ENCODE measurements at places on chromosomes 2 and 18. TPM values are rescaled to one million over a fixed set of nuclear protein-coding genes. Genes with fewer than 3 reads are reported as not detected.

GRCh38 chr2:20224716-20225293 is at the start of gene SDC1:
Gene SDC1 (minus strand): TSS chr2:20225130. CDS start chr2:20224867, 263 bp downstream.
- DNase-seq, result peak; percentile 37

DNA sequence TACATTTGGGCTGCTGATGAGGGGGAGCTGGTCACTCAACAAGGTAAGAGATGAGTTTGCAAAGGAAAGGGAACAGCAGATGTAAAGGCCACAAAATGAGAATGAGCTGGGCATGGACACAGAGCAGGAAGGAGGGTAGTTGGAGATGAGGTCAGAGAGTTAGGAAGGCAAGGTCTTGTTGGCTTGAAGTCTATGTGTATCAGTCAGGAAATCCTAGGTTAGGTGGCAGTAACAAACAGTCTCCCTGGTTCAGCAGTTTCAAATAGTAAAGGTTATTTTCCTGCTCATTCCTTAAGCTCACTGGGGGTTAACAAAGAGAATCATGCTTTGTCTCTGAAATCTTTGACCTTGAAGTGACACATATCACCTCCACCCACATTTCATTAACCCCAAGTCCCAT is 58.3 kb upstream of the ARL4C start:
- no peak for DNase-seq

GRCh38 chr2:16221461-16222010 is 281.2 kb downstream of the MYCN start:
- no peak for DNase-seq

DNA sequence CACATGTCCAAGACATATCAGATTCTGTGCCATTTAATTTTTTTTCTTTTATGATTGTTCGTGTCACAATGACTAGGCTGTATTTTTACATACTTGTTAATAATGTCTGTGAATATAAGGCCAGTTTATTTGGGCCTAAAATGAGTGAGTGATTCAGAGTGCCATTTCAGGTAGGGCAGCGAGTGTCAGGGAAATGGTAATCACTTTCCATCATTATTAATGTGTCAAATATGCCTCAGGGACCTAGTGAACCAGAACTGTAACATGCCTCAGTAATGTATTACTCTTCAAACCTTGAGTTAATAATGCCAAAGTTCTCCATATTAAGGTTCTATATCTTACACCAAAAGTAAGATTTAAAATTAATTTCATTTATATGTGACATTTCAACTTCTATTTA is 8.6 kb downstream of the FAM171B start:
- no peak for DNase-seq

GRCh38 chr18:63997606-63998005 is 27.7 kb downstream of the SERPINB8 start:
- no peak for DNase-seq

- no peak for DNase-seq
These were observed 98.2 kb downstream of the KCNF1 start for GRCh38 chr2:11009891-11010290.

- DNase-seq, result no peak
These were observed 58.5 kb downstream of the FAM228A start for GRCh38 chr2:24233321-24233720.

Gene CHRNA1
- total RNA-seq, result 541 TPM

Gene ANKRD53
- 0.11 TPM for total RNA-seq

Gene DPP4
- 27.7 TPM for total RNA-seq

DNA sequence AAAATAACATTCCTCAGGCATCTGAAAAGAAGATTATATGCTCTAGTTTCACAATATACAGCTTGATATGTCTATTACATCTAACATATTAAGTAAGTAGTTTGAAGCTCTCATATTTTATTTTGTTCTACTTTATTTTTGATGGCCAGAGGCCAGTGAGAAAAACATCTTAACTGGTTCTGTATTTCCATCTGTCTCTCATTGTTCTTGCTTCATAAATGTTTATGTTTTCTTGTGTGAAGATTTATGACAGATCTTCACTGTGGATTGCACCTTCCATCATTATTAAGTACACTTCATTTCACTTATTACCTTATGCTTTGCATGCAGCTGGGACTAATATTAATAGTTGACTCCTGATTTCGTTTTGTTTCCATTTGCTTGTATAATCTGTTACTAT is 511.2 kb downstream of the TSN start:
- no peak for DNase-seq

GRCh38 chr2:231483398-231484329 is 19.4 kb upstream of the NCL start:
- no peak for DNase-seq

Gene RPRD1A
- 42.1 TPM for total RNA-seq

- no peak for DNase-seq
These were observed 25.6 kb upstream of the ACSL3 start for GRCh38 chr2:222835143-222835822.

Gene RGPD3
- total RNA-seq, result 0.11 TPM

- no peak for DNase-seq
These were observed 193.0 kb downstream of the TXNL1 start for GRCh38 chr18:56445422-56445821.

DNA sequence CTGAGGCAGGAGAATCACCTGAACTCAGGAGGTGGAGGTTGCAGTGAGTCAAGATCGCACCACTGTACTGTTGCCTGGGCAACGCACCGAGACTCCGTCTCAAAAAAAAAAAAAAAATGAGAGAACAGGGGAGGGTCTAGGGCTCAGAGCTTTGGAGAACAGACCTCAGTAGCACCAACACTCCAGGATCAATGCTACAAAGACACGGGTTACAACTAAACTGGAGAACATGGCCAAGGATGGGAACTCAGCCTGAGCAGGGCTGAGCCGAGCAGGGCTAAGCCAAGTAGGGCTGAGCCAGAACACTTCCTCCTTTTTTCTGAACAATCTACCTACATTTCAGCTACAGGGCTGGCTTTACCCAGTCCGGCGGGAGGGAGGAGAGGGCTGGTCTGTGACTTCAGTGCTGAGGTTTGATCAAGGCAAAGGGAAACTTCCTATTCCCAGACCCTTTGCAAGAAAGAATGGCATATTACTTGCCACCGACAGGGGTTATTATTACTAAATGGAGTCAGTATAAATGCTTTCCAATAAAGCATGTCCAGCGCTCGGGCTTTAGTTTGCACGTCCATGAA is 2.9 kb upstream of the CASP8 start:
- no peak for DNase-seq

- DNase-seq, result no peak
These were observed 437.4 kb downstream of the RND3 start for GRCh38 chr2:150050036-150050435.

DNA sequence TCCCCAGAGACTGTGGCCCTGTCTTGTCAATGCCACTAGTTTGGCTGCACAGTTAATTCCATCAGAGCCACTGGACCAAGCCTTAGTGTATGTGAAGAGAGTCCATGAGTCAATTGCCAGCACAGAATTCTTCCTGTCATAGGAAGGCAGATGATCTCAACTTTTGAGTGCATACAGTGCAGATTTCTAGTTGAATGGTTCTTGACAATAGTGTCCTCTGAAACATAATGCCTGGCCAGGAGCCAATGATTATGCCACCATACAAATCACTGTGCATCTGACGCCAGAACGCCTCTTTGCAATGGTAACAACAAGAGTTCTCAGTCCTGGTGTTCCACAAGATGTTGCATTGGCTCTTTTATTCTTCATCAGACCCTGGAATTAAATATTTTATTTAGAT is 7.1 kb downstream of the NEUROD1 start:
- DNase-seq, result no peak

Gene REG3G
- total RNA-seq, result not detected

DNA sequence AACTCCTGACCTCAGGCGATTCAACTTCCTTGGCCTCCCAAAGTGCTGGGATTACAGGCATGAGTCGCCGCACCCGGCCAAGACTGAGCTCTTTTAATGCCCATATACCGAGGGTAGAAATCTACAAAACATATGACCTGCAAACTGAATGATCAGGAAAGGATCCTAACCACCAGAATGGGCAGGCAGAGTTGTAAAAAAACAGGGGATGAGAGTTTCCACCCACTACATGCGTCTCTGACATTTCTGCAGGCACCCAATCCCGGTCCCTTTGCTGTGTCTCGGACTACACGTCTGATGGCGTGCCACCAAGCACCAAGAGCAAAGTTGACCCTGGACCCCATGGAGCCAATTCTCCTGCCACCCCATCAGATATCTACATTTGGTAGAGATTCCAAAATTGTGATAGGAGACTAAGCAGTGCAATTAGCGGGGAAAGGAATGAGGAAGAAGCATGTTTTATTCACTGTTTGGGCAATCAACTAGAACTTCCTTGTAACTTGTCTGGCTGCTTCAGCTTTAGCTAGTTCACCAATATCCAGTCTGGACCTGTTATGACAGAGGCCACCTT is 74.1 kb downstream of the ATP8B1 start:
- DNase-seq, result peak; percentile 42

Gene GCKR
- total RNA-seq, result 0.11 TPM

DNA sequence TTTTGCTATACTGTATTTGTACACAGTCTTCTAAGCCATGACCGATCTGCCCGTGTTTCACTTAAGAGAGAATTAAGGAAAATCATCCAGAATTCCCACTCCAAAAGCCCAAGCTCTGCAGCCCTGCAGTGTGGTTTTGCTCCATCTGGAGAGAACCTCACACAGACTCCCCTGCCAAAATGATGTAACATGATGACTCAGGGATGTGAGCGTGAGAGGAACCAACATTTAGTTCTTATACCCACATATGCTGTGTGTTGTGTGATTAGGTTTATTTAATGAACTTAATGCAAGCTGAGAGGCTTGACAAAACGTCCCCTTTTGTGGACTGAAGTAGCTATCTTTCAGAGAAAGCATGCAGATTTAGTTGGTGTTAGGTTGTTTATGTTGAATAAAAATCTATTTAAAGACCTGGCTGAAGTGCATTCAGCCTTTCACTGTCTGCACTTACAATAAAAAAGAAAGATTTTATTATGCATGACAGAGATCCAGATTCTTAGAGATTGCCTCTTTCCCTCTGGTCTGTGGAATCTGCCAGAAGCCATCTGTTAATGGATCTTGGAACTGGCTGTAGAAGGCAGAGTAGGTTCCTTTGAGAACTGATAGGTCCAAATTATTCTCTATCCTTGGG is 6.3 kb downstream of the RAB12 start:
- peak; percentile 92 for DNase-seq

Gene SERPINB3
- not detected for total RNA-seq

DNA sequence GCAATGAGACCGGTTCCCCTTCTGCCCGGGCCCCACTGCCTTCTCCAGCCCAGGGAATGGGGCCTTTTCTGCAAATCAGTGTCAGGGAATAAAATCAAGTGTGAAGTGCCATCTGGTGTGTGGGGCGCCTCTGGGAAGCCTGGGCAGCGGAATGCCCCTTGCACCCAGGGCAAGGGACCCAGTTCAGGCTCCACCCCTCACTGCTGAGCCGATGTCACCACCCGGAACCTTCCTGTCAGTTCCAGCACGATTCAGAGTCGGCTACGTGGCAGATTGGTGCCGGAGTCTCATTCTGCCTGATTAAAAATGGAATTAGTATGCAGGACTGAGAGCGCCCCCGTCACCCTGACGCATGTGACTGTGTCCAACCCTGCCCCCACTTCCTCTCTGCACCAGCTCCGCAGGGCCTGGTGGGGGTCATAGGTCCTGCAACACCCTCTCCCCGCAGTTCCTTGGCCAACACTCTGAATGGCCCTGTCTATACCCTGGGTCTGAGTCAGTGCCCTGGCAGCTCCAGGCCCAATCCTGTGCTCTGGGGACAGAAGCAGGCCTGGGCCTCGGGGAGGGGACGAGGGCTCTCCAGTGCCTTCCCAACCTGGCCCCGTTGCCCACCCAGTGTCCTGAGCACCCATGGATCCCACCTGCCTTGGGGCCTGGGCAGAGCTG is 8.2 kb upstream of the ALPI start:
- DNase-seq, result no peak

DNA sequence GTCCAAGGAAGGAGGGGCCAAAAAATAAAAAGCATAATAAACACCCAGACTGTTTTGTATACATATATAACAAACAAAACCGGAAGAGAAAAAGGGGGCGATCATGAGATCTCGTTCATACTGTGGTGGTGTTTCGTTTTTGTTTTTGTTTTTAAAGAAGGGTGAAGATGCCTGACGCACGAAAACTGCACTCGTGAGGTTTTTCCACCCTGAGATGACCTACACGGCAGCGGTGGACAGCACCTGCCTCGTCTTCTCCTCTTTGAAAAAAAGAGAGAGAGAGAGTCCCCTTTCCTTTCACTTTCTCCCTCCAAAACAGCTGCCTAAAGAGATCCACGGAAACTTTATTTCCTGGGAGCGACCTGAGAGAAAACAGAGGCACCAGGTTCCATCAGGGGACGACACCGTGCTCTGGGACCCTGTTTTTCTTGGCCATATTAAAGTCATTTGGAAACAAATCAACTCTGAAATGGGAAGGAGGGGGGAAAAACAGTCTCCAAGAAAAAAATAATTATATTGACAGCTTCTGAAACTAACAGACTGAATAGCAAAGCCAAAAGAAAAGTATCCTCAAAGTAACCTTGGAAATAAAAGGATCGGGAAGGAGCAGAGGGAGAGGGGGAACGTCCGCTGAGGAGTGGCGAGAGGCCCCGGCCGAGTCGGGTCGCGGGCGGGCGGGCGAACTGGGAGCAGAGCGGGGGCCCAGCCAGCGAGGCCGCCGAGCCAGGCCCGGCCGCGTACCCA is 3.5 kb downstream of the POU3F3 start:
- no peak for DNase-seq

Gene CAPN13
- not detected for total RNA-seq

Gene WNT10A
- total RNA-seq, result 0.06 TPM

DNA sequence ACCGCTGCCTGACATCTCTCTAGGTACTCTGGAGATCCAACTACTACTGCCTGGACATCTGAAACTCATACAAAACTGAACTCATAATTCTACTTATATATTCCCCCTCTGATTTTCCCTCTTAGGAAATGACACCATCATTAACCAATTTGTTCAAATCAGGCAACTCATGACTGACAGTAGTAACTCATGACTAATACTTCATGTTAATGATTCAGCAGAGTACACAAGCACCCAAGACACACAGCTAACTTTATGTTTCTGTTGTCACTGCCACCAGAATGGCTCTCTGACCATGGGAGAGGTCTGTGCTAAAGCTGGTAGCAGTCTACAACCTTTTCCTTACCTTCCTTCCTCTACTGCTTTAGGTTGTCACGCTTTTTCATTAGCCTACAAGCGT is 91.1 kb downstream of the ITSN2 start:
- DNase-seq, result peak; percentile 27

Gene ASXL3
- under 0.01 TPM for total RNA-seq

- no peak for DNase-seq
These were observed 46.1 kb upstream of the TMEM87B start for GRCh38 chr2:112008910-112009485.

GRCh38 chr2:158393886-158394285 is 62.7 kb downstream of the CCDC148 start:
- DNase-seq, result no peak

Gene IL1R1
- 39.0 TPM for total RNA-seq

Gene SPHKAP
- not detected for total RNA-seq

DNA sequence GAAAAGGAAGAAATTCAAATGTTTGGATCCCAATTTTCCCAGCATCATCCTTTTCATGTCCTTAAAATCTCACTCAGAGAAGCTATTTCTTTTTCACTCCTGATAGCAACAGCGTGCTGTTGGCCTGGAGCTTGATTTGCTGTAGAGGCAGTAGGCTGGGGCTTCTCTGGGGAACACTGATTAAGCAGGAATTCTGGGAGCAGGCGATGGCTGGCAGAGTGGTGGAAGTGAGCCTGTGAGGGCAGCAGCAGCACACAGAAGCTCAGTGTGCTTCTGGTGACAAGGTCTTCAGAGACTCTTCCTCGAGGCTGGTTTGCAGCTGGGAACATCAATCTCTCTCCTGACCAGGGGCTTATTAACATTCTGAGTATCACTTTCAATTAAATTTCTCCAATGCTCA is 284.6 kb downstream of the DPP10 start:
- DNase-seq, result no peak

Gene GPBAR1
- 0.06 TPM for total RNA-seq

Gene GAL3ST2
- not detected for total RNA-seq

All from LHCN-M2 (cell line).